Motor neuron (in vitro differentiated cells): ENCODE measurements at places on chromosomes 5 and 9. TPM values are rescaled to one million over a fixed set of nuclear protein-coding genes. Genes with fewer than 3 reads are reported as not detected.

LRRC26 gene
- total RNA-seq: not detected in 2 replicates

DNA sequence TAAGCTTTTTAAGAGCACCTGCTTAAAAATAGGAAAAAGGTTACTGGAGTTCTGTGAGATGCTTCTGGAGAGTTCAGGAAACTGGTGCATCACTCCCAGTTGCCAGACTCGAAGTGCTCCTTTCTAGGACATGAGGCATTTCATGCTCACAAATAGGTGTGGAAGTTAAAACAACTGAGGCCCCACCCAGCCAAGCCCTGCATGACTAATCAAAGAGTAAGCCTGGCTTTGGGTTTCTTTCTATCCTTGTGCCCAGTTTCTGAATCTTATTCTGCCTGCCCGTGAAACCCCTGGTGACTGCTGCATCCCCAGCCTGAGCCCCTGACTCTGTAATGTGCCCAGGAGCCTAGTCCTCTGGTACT, 7.7 kb downstream of the SPINK9 start:
- no peak for ATAC-seq

- ATAC-seq: no peak
Observed at GRCh38 chr5:110021251-110021650, 331.5 kb downstream of the MAN2A1 start.

- no peak for ATAC-seq
Observed at GRCh38 chr5:84197538-84197937, 187.1 kb downstream of the EDIL3 start.

DNA sequence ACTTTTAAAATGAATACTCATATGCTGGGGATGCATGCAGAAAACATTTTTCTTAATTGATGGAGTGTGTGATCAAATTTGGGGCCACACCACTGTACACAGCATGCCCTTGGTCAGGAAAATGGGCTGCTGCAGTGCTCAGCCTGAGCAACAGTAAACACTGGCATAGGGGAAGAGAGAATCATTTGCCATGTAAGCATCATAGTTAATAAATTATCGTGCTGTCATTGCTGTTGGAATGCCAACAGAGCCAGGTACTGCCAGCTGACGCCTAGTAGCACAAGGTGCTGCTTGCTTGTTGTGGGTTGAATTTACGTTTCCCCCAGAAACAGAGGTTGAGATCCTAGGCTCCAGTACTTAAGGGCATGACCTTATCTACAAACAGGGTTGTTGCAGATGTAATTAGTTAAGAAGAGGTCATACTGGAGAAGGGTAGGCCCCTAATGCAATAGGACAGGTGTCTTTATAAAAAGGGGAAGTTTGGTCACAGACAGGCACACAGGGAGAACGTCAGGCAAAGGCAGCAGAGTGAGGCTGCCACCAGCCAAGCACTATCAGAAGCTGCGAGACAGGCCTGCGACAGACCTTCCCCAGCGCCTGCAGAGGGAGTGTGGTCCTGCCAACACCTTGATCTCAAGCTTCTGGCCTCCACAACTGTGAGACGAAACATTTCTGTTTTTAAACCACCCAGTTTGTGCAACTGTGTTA, 25.3 kb downstream of the DAP start:
- ATAC-seq: no peak

CORO2A gene
- total RNA-seq: 2.0 TPM in 2 replicates

DNA sequence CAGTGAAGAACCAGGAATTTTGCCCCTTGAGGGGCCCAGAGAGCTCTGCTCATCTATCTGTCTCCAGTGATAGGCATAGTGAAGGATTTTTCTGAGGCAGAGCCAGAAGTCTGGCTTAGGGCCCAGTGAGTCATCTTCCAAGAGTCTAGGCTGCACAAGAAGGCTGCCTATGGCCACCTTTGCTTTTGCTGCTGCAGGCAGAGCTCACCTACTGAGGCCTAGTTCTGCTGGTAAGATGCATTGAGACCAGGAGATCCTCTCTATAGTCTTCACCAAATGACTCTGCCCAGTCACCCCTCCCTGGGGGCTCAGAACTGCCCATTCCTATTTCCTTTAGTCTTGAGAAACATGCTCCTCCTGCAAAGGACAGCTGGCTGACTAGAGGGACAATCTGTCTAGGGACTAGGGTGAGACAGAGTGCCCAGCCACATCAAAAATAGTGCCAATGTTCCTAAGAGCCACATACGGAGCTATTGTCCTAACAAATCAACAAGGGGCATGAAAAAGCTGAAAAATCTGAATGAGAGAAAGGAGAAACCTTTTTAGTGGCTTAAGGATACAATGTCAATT, 40.3 kb upstream of the CDKN2AIPNL start:
- ATAC-seq: peak; percentile 96

GRCh38 chr9:93677641-93678136, 101.3 kb downstream of the PHF2 start:
- ATAC-seq: no peak

GRCh38 chr5:123033157-123033671, 3.3 kb downstream of the PPIC start:
- ATAC-seq: no peak

GRCh38 chr5:6487081-6487480, 38.4 kb downstream of the UBE2QL1 start:
- ATAC-seq: no peak

- ATAC-seq: no peak
Observed at GRCh38 chr5:177437623-177438022, 9.0 kb upstream of the PRR7 start.

FLT4 gene
- 0.73 and 1.2 TPM in 2 replicates for total RNA-seq

GRCh38 chr9:113475031-113475430, 11.5 kb downstream of the RGS3 start:
- ATAC-seq: no peak

TNC gene
- 1.6 and 2.8 TPM in 2 replicates for total RNA-seq

WNT8A gene
- 0.16 and 0.50 TPM in 2 replicates for total RNA-seq

GRCh38 chr5:40052808-40053207, 626.9 kb upstream of the PTGER4 start:
- no peak for ATAC-seq

DNA sequence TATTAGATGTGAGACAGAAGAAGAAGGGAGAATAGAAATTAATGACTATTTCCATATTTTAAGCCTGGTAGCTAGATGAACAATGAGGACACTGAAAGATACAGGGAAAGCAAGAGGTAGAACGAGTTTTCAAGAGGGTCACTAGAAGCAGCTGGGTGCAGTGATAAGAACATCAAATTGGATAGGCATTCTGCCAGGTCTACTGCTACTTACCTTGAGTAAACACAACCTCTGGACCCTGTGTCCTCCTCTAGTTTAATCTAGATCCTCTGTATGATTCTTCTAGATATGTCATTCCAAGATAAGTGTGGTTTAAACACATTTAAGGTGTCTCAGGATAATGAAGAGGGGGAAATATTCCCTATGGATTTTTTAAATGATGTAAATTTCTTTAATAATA, 31.2 kb downstream of the OTP start:
- no peak for ATAC-seq

- no peak for ATAC-seq
Observed at GRCh38 chr5:119512277-119512676, 60.0 kb downstream of the HSD17B4 start.

GRCh38 chr9:77427256-77427927, 220.7 kb downstream of the GNA14 start:
- no peak for ATAC-seq

GRCh38 chr5:168282120-168282519, 9.3 kb upstream of the WWC1 start:
- no peak for ATAC-seq

ARL14EPL gene
- 0.21 TPM in 1 of 2 replicates, not detected in the other for total RNA-seq

- ATAC-seq: no peak
Observed at GRCh38 chr5:150349681-150350275, 7.7 kb upstream of the TCOF1 start.

- ATAC-seq: no peak
Observed at GRCh38 chr5:35838370-35839042, 18.2 kb upstream of the IL7R start.

DNA sequence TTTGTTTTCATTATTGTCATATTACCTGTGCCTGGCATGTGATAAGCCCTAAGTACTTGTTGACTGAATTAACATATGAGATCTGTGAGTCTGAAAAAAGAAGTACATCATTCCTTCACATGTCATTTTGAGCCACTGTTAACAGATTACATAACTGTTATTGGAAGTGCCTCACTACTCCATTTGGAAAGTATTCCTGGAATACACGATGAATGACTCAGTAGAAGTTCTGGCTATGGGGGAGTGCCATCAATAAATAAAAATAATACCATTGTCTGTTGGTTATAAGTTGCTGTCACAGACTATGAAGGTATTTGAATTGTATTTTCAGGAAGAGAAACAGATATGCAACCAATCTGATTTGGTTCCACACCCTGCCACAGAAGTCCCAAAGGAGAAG, 12.9 kb downstream of the NIPSNAP3B start:
- no peak for ATAC-seq

DNA sequence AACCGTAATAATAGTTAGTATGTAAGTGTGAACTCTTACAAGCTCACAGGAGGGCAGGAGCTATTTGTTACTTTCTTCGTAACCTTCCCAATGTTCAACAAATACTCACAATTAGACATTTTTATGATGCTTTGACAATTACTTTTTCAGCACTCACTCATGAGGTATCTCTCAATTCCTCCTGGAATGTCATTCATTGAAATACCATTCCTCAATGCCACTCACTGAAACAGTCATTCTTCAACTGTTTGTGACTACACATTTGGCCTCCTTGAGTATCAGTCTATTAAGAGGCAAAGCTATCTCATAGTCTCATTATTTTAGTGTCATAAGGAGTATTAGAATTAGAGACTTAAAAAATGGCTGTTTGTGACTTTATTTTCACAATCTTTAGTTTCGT, 734.1 kb upstream of the DMAC1 start:
- no peak for ATAC-seq

DNA sequence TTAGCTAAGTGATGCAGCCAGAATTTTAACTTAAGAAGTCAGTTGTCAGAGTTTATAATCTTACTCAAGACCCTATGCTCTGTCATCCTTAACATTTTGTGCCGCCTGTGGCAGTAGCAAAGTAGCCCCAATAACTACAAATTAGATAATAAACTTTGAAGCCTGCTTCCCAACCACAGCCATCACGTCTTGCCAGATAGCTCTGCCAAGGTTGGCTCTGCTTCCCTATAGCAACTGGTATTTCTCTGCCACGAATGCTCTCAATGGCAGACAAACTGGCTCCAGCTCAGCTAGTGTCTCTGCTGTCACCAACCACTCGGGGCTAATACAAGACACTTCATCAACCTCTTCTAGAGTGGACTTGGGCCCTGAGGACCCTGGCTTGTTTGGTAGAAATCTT, 576.1 kb downstream of the CDH12 start:
- no peak for ATAC-seq

IGFBPL1 gene
- total RNA-seq: 87.5 and 88.5 TPM in 2 replicates

DNA sequence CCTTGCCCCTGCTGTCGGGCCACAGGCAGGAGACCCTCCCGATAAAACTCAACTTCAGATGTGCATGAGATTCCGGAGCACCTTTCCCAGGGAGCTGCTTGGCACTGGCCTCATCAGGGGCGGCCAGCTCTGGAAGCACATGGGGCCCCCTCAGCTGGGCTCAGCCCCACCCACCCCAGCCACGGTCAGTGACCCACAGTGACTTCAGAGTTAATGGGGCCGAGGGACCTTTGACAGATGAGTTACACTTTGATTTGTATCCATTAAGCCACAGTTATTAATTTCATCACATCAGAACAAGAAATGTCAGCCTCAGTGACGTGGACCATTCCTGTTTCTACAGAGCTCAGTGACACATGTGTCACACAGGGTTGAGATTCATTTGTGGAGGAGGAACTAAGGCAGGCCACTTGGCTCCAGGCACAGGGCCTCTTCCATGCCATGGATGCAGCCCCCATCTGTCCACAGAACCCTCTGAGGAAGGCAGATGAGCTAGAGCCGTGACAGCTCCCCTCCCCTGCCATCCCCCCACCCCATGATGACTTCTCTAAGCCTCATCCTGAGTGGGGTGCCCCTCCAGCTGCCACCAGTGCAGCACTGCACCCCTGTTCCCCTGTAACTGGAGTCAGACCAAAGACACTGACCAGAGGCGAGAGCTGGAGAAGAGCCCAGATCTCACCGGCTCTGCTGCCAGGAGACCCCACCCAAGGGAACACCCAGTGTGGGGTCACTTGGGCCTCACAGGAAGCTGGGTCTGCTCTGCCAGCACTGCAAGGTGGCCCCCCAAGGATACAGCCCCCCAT, 69.4 kb upstream of the ADAMTS2 start:
- no peak for ATAC-seq

- no peak for ATAC-seq
Observed at GRCh38 chr5:36720688-36721087, 114.3 kb downstream of the SLC1A3 start.

ZNF483 gene
- 13.8 and 18.6 TPM in 2 replicates for total RNA-seq

- no peak for ATAC-seq
Observed at GRCh38 chr5:96957254-96958049, 21.6 kb downstream of the LNPEP start.

CEL gene
- 0.78 and 1.1 TPM in 2 replicates for total RNA-seq

NIM1K gene
- 1.9 and 2.3 TPM in 2 replicates for total RNA-seq

KIF4B gene
- total RNA-seq: 0.31 TPM in 1 of 2 replicates, not detected in the other

SURF6 gene
- total RNA-seq: 15.7 and 17.1 TPM in 2 replicates

- ATAC-seq: no peak
Observed at GRCh38 chr9:98869078-98869745, 61.7 kb downstream of the GALNT12 start.

IL33 gene
- 2.3 and 2.5 TPM in 2 replicates for total RNA-seq

GRCh38 chr5:51326844-51327243, 56.4 kb upstream of the ISL1 start:
- ATAC-seq: no peak
